ENCODE measurements at places on chromosomes 12 and 14. TPM values are rescaled to one million over a fixed set of nuclear protein-coding genes. Genes with fewer than 3 reads are reported as not detected.
A peak's percentile ranks its signal among the peaks of the same experiment; 100 is the strongest.

The MYF5 gene
- not detected for total RNA-seq

The C14orf39 gene
- total RNA-seq = 1.5 TPM

The SMIM41 gene
- 0.24 TPM for total RNA-seq

DNA sequence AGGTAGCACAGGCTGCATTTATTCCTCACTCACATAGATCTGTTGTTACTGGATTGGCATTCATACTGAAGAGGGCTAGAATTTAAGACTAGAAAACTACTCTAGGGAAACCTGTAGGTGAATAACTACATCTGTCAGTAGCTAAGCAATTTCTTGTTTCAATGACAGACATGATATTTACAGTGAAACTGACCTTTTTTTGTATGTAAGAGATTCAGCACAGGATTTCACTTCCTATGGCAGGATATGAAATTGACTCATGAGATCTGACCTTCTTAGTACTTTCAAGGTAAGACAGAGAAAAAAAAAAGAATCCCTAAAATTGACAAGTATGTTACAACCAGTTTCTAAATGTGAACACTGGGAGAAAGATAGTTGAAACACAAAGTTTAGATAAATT is 189.8 kb upstream of the SLC16A7 start:
- no peak for DNase-seq

- DNase-seq = no peak
Measured at GRCh38 chr12:117165342-117165741, 24.9 kb downstream of the FBXO21 start.

- DNase-seq = peak; percentile 78
Measured at GRCh38 chr12:93419388-93420034, 22.2 kb downstream of the UBE2N start.

DNA sequence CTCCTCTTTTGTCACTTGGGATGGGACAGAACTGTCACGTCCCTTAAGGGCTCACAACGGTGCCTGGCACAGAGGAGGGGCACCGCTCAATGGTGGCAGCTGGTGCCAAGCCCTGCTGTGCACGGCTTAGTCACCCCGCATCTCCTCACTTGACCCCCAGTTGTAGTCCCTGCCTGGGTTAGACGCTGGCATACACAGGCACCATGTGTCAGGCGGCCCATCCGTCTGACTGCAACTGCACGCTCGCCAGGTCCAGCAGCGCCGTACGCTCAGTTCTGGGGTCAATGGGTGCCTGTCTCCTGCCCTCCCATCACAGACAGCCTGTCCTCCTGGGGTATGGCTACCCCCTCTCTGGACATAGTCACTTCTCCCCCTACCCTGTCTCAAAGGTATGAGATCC is 1.6 kb upstream of the PACS2 start:
- DNase-seq = no peak

- no peak for DNase-seq
Measured at GRCh38 chr12:29396774-29397173, 15.8 kb upstream of the ERGIC2 start.

GRCh38 chr12:122471324-122472226 is 29.2 kb downstream of the ZCCHC8 start:
- DNase-seq = peak; percentile 83

GRCh38 chr14:106309423-106309822 is 783.0 kb downstream of the TMEM121 start:
- DNase-seq = no peak

Measured in A673 (cell line).